ENCODE measurements at places on chromosomes 12 and 14.

- DNase-seq: no peak
Measured at GRCh38 chr14:105223260-105223659, 25.1 kb upstream of the BTBD6 start.

GRCh38 chr12:116266168-116266601 lies 11.3 kb downstream of the MED13L start:
- no peak for DNase-seq

- no peak for DNase-seq
Measured at GRCh38 chr14:99735189-99736135, 51.4 kb downstream of the CYP46A1 start.

DNA sequence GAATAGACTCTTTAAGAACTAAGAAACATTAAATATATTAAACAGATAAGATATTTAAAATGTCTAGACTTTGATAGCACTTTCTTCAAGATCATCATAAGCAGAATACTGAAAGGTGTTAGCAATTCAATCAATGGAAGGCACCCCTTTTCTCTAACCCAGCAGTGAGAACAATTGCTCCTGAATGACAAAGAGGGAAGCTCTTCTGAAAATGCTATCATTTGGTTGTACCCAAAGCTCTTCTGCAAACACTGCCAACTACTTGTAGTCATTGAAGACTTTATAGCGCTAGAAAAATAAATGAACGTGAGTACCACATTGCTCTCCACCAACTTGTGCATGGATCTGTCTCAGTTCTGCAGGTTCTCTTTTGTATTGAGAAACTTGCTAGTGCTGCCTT lies 62.2 kb upstream of the LMO3 start:
- DNase-seq: no peak

- DNase-seq: peak; percentile 70
Measured at GRCh38 chr12:31845613-31846322, 113.4 kb upstream of the RESF1 start.

DNA sequence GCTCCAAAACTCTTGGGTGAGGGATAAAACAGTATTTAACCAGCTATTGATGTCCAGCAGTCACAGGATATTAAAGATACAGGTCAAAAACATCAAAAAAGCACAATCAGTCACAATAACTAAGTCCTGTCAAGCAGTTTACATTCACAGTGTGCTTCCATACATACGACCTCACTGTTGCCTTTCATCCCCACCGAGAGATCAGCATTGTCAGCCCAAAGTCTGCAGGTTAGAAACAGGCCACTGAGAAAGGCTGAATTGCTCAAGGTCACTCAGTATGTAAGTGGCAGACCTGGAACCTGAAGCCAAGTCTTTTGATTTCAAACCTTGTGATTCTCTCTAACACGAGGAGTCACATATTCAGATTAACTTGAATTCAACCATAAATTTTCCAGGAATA lies 124.9 kb downstream of the GXYLT1 start:
- no peak for DNase-seq

- no peak for DNase-seq
Measured at GRCh38 chr12:49534731-49535278, 4.0 kb upstream of the KCNH3 start.

GRCh38 chr12:93016752-93017350 lies 87.8 kb upstream of the EEA1 start:
- DNase-seq: no peak

- DNase-seq: no peak
Measured at GRCh38 chr12:132444283-132444682, 45.7 kb upstream of the FBRSL1 start.

DNA sequence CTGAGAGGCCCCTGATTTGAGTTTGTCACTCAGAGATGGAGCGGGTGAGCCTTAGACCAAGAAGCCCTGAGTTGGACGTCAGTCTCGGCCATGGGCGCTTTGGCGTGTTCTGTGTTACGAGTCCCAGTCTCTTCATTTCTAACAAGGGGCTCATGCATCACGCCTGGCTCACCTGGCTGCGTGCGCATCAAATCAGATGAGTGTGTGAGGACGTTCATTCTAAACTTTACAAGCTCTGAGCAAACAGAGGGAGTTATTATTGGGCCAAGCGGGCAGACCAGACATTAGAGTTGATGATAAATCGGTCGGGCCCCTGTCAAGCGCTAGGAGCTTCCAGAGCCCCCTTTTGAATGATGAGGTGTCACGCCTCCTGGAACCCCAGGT lies 117.2 kb downstream of the CALM1 start:
- DNase-seq: no peak

DNA sequence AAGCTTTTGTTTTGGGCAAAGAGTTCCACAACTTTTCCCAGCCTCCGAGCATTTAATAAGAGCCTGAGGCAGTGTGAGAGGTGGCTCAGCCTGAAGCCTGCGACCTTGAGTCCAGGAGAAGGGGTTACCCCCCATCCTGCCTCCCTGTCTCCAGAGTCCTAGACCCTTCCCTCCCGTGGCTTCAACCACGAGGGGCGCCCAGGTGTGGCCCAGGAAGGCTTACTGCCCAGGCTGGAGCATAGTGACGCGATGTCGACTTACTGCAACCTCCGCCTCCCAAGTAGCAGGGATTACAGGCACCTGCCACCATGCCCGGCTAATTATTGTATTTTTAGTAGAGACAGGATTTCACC lies 641 bp downstream of the LRRC43 start:
- DNase-seq: no peak

DNA sequence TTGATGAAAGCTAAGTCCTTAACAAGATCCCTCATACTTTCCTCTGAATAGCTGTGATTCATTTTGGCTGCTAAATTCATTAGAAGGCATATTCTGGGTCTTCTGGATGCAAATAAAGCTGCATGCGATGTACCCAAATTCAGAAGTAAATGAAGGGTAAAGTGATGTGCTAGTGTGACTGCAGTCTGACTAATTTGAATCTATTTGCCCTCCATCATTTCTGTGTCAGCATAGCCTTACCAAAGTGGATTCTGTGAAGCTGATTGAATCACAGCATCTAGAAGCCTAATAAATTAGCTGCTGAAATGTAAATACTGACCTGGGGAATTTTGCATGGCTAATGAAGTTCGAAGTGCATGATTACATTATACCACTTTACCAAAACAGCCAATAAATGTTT lies 162.2 kb downstream of the TPH2 start:
- DNase-seq: no peak

GRCh38 chr12:2654311-2654710 lies 140.5 kb upstream of the FKBP4 start:
- DNase-seq: no peak

DNA sequence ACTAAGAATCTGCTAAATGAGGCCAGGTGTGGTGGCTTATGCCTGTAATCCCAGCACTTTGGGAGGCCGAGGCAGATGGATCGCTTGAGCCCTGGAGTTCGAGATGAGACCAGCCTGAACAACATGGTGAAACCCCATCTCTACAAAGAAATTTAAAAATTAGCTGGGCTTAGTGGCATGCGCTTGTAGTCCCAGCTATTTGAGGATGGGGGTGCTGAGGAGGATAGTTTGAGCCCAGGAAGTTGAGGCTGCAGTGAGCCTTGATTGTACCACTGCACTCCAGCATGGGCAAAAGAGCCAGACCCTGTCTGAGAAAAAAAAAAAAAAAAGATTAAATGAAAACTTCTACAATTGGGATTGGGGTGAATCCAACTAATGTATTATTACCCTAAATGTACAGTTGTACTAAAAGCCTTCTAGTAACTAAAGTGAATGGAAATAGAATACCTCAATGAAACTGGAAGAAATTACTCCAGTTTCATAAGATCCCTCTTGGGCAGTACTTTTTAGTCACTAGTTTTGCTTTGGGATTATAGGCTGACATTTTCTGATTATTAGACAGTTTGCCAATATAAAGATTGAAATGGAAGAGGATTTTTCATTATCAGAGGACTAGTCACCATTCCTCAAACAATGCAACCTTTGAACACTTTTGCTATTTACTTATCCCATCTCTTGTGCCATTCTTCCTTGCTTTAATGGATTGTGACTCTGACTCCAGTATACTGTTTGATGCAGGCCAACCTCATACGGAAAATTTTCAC lies 14.3 kb downstream of the COCH start:
- DNase-seq: no peak

DNA sequence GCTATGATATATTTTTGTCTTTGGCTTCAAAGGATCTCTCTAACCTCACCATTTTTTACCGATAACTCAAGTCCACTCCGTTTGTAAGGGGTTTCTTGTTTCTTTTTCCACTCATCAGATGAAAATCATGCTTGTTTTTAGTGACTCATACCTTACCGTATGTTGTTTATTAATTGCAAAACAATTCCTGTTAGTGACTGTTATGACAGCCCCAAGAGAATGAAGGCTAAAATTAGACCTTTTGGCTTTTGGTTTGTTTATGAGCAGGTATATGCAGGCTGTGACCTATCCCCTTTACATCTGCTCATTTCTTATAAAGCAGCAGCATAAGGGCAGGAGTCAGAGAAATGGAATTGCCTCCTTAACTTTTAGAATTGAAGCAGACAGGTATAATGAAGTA lies 319.8 kb downstream of the CEP128 start:
- no peak for DNase-seq

GRCh38 chr14:66432334-66432733 lies 53.8 kb upstream of the CCDC196 start:
- no peak for DNase-seq

DNA sequence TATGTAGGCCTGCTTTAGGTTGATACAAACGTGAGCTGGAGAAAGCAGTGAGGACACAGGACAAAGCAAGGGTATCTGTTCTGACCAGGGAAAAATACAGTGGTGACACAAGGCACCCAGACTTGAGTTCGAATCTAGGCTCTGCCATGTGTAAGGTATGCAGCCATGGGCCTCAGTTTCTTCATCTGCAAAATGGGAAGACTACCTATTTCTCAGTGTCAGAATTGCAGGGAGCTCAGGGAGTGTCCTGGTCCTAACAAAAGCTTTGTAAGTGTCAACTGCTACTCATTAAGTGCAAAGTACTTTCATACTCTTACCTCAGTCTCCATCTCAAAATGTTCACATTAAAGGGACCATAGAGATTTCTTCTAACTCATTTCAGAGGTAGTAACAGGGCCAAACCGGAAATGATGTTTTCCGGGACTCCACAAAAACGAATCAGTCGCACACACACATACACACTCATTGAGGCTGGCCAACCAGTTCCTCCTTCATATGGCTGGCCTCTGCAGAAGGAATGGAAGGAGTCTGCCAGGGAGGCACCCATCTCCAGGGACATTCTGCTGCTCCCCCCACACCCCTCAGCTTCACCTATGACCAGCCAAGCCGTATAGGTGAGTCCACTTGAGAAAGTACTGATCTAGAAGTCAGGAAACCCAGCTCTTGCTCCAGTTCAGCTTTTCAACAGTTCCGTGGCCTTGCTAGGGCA lies 7.8 kb downstream of the CTDSP2 start:
- no peak for DNase-seq

DNA sequence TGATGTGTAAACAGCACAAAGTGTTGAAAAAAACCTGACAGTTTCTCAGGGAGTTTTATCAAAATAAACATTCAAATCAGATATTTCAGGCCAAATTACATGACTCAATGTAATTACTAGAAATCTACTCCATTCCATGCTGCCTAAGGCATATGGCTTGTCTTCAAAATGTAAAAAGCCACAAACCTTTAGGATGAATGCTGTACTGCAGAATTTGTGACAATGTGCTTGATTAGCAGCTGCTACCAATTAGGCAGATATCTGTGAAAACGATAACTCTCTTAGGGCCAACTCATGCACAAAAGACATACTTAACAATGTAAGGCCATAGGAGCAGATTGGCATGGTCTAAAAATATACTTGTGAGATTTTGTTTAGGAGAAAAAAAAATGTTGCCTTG lies 267.0 kb downstream of the DACT1 start:
- DNase-seq: no peak

GRCh38 chr14:105363847-105364708 lies 34.3 kb upstream of the TEX22 start:
- peak; percentile 55 for DNase-seq

DNA sequence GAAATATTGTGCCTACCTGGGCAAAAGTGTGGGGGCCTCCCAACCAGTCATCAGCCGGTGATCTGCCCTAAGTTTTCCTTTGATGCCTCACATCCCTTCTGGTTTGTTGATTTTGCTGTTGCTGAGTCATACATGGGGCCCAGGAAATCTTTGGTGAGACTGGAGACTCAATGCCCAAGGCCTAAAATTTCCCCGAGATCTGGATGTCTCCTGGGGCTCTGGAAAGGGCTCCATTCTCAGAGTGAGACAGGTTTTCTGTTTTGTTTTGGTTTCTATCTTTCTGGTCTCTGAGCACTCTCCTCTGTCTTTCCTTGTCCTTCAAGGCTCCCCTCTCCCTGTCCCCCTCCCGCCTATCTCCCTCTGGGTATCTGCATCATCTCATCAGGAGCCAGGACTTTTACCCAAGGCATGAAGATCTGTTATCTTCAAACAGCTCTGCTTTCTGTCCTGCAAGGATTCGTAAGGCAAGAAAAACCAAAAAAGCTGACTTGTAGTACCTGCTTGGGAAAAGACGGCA lies 152.8 kb upstream of the MAX start:
- DNase-seq: peak; percentile 87

DNA sequence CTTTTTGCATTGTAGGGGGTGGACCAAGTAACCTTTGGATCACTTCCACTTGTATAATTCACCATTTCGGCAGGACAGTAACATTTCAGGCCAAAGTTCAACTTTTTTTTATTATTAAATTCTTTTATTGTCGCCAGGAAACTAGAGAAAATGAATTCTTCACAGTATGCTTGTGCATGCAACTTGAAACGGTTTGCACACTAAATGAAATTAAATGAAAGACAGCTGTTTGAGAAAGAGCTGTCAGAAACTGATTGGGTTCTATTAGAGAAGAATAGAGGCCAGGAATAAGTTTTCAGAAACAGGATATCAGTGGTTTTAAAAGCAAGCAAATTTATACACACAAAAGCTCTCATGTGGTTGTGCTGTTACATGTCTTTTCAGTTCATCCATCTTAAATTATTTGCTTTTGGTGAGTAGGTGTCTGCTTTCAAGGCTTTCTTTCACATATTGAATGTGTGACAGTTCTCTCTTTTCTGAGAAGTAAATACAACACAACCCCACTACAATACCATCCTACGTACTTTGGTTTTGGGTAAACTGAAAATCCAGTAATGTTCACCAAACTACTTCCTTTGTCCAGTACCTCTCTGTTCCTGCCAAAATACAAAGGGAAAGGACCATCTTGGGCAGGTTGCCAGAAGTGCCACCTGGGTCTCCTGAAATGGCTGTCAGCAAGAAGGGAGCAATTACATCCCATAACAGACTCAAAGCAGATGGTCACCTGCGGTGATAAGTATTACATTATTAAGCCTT lies 291.7 kb downstream of the RAD51B start:
- DNase-seq: no peak
